ENCODE measurements at places on chromosomes 5 and 9.

DNA sequence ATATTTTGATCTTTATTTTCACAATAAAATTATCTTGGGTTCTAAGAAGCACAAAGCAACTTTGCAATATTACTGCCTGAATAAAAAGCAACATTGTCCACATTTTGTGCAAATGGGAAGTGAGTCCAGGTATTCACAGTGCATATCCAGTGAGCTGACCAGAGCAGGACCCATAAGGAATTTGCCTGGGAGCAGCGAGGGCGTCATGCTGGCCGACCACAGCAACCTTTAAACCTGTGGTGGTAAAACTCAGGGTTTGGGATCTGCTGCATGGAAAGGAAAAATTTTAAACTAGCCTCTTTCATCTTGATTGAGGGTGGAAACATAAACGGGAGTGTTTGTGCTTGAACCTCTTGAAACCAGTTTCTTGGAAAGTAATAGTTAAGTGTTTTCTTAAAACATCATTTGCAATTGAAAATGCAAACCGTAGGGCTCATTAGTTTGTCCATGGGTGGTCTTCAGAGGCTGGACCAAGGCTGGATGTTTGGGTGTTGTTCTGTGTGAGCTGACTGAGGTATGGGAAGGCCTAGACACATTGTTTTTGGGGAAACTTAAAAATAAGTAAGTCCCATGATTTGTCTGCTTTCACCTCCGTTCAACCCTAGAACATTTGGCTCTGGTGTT, 85.0 kb upstream of the ANKH start:
- DNase-seq = no peak

- no peak for DNase-seq
Observed at GRCh38 chr5:44568519-44568918, 179.3 kb upstream of the FGF10 start.

DNA sequence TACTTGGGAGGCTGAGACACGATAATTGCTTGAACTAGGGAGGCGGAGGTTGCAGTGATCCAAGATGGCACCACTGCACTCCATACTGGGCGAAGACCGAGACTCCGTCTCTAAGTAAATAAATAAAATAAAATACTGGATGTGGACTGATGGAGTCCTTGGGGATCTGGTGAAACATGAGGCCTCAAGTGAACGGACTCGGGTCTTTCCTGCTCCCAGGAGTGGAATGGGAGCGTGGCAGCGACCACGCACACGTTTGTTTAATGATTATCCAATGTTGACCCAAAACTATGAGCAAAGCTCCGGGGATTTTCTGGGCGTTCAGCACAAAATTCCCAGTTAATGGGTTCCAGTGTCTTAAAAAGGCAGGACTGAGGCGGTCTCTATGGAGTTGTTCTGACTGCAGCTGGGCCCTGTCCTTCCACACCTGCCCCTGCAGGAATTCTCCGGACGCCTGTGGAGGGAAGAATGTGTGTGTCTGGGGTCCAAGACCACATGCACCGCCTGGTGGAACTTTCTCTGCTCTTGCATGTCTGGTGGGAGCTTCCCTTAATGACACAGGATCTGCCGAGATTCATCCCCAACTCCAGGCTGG, 26.6 kb downstream of the NEK6 start:
- DNase-seq = no peak

GRCh38 chr5:6545036-6545693, 87.7 kb downstream of the NSUN2 start:
- DNase-seq = no peak

- no peak for DNase-seq
Observed at GRCh38 chr9:130872912-130873503, 23.6 kb downstream of the QRFP start.

GRCh38 chr9:99593610-99594009, 228.1 kb upstream of the NR4A3 start:
- no peak for DNase-seq

GRCh38 chr5:132378580-132378979, 9.1 kb downstream of the SLC22A5 start:
- DNase-seq = no peak

DNA sequence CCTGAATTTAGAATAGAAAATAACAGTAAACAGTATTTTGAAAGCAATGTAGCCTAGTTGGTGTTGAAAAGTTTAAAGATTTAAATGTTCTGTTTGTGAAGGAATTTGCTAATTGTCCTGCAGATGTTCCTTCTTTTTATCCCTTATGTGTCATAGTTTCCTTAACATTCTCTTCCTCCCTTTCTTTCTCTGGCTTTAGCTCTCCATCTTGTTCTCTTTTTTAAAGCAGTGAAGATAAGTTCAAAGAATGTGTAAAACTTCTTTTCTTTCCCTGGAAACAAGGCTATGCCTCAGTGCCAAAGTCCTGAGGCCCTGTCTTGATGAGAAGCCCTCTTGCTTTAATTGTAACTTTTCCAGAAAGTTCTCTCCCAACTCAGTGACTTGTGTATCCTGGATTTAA, 24.4 kb upstream of the GAS1 start:
- DNase-seq = no peak

DNA sequence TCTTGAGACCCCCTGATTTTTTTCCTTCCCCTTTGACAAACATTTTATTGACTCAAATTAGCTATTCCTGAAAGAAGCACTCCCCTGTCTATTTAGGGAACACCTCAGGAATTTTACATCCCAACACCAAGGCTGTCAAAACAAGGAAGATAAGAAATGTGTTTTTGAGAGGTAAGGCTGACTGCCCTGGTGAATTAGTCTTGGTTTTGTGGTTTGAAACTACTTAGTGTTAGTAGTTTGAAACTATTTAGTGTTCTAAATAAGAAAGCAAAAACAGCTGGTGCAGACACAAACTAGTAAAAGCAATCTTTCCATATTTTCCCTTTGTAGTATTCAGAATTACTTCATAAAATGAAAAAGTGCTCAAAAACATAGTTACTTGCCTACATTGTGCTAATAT, 120.7 kb downstream of the PCSK1 start:
- DNase-seq = no peak

DNA sequence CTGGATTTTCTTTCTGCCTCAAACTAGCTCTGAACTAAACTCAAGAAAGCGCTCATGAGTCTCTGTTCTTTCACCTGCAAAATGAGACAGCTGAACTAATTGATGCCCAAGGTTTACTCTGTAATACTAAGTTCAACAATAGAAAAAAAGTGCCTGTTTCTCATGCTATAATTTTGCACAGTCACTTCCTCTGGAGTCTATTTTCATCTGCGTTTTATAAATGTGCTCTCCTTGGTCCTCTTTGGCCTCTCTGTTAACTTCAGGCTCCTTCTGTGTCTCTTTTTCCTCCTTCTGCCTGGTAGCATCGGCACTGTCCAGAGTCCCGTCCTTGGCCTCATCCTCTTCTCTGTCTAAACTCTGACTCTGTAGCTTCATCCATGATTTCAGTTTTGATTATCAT, 311.9 kb upstream of the TLE4 start:
- DNase-seq = no peak

GRCh38 chr5:105907016-105907415, 1763.7 kb downstream of the EFNA5 start:
- DNase-seq = no peak

DNA sequence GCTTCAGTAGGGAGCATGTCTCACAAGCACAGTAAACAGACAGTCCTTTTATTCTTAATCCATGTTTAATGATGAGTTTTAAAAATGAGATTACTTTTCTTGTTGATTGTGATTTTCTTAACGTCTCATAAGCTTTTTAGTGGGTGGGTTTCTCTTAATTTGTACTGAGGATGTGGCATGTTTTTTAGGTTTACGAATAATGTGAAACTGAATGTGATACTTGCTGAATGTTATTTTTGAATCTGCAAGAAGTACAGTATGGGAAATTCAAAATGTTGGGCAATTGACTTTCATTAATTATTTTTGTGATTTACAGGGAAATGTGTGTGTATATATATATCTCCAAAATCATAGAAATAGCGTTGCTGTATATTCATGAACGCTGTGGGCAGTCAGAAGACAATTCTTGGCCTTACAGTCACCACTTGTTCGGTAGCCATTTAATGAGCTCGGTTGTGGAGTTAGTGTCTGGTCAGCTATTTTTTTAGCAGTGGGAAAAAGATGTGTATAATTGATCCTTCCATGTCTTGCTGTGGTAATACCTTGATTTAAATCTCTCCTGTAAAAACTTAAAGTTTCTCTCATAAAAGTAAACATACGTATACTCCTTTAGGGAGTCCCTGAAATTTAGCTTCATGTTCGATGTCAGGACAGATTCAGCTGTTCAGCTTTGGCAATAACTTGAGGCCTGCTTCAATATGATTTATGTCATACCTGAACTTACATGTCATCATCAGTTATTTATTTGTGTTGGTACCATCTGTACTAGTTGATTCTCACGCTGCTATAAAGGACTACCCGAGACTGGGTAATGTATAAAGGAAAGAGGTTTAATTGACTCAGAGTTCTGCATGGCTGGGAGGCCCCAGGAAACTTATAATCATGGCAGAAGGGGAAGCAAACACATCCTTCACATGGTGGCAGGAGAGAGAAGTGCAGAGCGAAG, 15.0 kb downstream of the ICE1 start:
- DNase-seq = no peak

DNA sequence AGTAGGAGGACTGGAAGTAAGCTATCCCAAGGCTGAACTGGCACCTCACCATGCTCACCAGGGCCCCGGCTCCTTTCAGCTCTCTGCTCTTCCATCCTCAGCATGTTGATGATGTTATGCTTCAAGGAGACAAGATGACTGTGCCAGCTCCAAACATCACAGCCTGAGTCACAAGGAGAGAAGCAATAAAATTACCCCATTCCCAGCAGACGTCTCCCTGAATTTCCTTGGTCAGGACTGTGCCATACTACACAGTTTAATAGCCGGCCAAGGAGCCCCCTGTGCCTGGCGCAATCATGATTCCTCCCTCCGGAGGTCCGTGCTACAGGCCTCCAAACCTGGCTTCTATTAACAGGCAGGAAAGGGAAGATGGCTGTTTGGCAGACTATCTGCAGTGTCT, 51.2 kb upstream of the ROR2 start:
- DNase-seq = no peak

Data from activated CD8-positive, alpha-beta memory T cell treated with anti-CD3 and anti-CD28 coated beads for 4 hours (primary cell).